Activated CD4-positive, alpha-beta T cell treated with anti-CD3 and anti-CD28 coated beads, Interleukin-2, amount 50 U/mL, for 4 hours (primary cell): ENCODE measurements at places on chromosomes 6 and 20.

DNA sequence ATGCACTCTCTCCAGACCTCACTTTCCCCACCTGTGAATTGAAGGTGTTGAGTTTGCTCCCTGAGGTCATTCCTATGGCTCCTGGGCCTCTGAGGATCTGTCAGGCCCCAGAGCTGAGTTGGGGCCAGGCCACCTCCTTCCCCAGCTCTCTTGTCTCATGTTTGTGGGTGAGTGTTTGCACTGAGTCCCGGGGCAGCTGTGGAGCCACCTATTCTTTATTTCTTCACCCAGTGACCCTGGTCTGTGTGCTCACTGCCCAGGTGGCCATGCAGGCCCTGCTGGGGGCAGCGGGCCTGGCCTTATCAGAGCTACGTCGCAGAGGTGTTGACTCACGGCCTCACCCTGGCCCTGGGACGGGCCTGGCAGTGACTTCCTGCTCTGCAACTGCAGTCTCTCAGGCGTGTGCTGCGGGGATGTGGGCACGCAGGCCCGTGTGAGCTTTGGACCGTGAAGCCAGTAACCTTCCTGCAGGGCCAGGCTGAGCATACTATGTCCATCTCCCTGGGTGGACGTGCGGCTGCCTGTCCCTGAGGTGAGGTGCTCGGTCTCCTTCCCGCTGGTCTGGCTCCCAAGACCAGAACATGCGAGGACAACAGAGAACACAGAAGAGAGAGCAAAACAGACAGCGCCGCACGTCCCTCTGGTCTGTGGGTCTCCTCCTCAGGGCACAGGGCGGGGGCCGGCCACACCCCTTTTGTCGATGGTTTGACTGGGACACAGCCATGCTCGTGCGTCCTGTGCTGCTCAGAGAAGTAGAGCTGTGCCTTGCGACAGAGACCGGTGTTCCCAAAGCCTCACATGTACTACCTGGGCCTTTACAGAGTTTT lies 12.1 kb downstream of the TMEM181 start:
- no peak for DNase-seq

DNA sequence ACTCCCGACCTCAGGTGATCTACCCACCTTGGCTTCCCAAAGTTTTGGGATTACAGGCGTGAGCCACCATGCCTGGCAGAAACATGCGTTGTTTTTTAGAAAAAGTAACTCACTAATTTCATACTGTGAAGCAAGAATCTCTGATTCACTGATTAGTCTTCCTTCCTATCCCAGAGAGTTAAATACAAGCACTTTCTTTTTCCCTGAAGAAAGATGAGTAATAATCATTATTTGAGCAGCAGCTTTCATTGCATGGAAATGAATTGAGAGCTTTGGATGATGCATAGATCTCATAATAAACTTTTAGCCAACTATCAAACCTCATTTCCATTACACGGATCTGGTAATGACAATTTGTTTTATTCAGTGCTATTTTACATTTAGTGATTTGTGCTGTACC lies 892.5 kb upstream of the EYS start:
- no peak for DNase-seq

- no peak for DNase-seq
Measured at GRCh38 chr6:2563635-2564034, 187.1 kb downstream of the MYLK4 start.

DNA sequence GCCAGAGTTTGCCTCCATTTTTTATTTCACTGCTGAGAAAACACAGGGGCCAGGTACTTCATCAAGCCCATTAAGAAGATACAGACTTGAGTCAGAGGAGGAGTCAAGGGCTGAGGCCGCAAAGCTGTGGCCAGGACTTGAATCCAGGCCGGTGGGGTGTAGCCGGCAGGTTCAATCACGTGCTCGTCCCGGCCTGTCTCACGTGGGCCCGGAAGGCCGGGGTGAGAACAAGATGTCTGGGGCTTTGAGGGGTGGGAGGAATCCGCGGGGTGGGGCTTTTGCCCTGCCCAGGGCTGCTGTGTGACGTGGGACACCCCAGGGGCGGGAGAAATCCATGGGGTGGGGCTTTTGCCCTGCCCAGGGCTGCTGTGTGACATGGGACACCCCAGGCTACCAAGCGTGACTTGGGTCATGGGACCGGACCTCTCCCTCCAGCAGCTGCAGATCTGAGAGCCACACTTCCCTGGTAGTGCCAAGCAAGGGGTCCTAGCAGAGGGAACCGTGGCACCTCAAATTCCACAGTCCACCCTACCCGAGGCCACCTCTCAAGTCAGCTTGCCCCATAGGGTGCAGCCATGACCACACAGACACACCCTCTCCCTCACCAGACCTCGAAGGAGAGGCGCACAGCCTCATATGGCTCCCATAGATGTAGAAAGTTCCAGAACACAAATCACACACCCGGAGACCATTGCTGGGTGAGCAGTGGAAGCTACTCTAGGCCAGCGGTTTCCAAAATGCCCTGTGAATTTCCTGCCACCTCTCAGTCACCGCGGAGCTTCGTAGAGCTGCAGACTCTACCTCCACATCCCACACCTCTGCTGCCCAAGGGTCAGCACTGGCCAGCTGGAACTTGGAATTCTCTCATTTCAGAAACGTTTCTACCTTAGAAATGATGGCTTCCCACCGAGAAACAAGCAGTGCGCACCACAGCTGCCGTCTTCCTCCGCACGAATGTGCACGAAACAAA lies 156.1 kb downstream of the DLL1 start:
- no peak for DNase-seq

DNA sequence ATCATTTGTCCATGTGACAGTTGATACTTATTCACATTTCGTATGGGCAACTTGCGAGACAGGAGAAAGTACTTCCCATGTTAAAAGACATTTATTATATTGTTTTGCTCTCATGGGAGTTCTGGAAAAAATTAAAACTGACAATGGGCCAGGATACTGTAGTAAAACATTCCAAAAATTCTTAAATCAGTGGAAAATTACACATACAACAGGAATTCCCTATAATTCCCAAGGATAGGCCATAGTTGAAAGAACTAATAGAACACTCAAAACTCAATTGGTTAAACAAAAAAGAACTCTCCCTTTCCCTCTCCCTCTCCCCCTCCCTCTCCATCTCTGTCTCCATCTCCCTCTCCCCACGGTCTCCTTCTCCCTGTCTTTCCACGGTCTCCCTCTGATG lies 19.4 kb upstream of the EIF2S2 start:
- no peak for DNase-seq

GRCh38 chr6:118740372-118740771 lies 89.0 kb upstream of the CEP85L start:
- DNase-seq: no peak

- no peak for DNase-seq
Measured at GRCh38 chr6:150026976-150027805, 1.9 kb upstream of the RAET1L start.

- no peak for DNase-seq
Measured at GRCh38 chr6:108953681-108954080, 105.5 kb downstream of the ARMC2 start.

DNA sequence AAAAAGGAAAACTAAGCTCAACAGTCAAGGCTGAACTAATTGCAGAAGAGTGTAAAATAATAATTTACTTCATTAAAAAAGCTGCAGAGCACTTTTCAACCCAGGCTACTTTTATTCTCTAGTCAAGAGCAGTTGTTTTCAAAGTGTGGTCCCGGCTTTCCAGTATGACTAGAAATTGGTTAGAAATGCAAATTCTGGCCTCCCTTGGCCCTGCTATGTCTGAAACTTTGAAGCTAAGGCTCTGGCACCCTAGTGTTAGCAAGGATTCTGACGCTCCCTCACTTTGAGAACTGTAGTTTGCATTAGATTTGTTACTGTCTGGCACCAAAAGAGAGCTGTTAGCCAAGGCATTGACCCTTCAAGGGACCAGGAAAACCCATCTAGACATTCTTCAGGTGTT lies 9.5 kb upstream of the NXT1 start:
- no peak for DNase-seq

DNA sequence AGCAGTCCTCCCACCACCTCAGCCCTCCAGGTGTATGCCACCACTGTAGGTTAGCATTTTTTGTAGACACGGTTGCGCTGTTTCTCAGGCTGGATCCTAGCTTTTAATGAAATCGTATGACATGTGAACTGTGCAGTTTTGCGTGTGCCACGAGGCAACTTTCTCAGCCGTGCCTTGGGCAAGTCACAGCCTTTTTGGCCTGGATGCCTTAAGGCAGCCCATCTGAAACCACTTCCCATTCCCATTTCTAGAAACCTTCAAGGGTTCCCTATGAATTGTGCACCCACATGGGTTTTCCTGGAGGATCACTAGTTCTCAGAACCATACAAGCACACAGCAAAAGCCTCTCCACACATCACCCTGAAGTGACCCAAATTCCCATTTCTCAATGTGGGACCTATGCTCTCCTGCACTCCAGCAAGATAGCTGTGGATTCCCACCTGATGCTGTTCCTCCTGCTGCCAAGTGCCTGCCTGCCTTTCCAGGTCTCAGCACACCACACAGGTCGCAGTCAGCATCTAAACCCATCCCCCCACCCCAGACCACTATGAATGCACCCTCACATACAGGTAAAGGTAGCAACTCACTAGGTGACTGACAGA lies 28.9 kb downstream of the SNX5 start:
- no peak for DNase-seq

DNA sequence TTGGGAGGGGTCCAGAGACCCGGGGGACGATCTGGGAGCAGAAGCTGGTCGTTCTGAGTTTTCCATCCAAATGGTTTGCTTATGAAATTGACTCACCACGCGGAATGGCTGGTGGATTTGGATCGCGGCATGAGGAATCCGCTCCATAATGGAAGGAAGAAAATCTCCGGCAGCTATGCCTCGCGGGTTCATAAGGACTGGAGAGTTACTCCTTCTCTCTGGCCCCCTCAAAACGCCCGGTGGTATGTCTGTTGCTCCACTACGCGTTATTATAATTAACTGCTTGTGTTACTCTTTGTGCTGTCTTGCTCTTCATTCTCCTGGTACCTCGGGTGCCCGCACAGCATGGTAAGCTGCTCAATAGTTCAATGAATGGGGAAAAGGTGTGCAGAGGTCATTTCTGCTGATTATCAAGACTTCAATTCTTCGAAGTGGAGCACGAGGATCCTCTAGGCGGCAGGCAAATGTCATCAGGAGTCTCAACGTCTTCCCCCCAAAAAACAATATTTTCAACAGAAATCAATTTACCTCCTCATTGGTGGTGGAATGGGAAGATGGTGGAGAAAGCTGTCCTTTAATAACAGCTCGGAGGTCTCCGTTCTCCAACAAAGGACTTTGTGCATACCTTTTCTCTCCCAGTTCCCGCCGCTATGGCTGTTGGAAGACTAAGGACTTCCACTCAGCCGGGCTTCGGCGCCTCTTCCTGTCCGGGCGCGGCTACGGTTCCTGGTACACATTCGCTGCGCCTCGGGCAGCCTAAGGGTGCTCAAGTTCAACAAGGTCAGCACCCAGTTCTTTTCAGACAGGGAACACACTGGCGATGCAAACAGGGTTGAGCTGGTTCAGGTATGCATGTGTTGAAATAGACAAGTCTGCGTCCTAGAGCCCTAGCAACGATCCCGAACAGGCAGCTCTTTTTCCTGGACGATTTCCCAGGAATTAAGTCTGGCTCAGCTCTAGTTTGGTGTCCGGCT lies 9.2 kb upstream of the PRSS16 start:
- DNase-seq: no peak

DNA sequence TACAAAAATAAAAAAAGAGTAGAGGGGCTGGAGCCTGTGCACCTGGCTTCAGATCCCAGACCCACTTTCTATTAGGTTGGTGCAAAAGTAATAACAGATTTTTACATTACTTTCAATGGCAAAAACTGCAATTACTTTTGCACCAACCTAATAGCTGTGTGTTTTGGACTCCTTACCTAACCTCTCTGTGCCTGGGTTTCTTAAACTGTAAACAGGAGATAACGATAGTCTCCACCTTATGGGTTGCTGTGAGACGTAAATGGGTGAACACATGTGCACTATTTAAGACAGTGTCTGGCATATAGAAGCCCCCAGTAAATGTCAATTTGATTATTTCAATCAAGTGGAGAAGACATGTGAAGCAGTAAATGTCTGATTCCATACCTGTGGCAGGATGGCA lies 89.7 kb downstream of the TFAP2C start:
- DNase-seq: no peak

DNA sequence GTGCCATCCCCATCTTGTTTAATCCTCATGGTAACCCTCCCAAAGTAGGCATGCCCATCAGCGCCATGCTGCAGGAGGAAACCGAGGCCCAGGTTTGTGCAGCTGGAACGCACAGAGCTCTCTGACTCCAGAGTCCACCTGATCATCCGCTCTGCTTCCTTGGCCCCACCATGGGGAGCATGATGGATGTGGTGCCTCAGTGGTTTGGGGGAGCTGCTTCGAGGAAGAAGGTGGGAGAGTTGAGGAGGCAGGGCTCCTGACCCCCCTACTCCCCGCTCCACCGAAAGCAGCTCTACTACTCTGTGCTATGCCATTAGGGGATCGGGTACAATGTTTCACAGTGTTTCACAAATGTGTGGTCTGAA lies 52.2 kb downstream of the TGM2 start:
- DNase-seq: no peak

- no peak for DNase-seq
Measured at GRCh38 chr20:9955646-9956045, 79.1 kb upstream of the ANKEF1 start.

DNA sequence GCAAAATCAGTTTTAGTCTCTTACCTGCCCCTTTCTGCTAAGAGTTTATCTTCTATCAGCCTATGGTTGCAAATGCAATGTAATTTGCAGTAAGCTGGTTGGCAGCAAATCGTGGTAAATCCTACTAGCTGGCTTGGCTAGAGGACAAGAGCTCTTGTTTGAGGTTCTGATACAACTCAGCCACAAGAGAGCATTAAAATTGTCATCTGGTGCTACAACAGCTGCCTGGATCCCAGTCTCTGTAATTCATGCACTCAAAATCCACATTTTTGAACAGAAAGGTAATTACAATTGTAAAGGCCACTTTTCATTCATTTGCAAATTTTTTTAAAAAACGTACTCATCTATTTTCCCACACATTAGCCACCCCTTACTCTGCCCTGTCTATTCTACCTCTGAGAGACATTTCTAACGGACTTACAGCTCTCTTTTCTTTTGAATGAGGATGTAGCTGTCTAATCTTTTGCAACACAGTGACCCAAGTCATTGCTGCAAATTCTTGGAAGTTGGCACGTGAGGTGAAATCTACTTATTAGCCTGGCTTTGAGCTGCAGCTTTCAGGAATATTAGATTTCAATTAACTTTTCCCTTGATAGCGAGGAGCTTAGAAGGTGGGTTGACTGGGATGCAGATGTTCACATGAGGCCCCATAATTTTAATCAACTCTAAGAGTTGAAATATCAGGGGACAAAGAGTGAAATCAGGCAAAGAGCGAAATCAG lies 54.0 kb upstream of the FAM184A start:
- no peak for DNase-seq

- no peak for DNase-seq
Measured at GRCh38 chr6:42010185-42010891, 40.0 kb upstream of the TAF8 start.

DNA sequence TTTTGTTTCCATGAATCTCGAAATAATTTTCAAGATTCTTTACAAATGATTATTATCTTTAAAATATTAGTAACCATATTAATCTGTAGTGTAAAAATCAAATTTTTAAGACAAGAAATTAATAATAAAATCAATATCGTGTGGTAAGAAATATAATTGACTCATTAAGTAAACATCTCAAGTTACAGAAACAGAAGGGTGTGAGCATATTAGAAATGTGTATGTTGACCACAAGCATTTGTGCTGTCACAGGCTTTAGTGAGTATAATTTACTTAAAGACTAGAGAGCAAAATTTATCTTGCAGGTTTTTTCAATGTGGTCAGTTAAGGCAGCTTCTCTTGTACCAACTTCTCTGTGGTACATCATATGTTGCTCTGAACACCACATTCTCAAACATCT lies 566.5 kb upstream of the IRAK1BP1 start:
- no peak for DNase-seq
